ENCODE measurements at places on chromosomes 7 and 10. TPM values are rescaled to one million over a fixed set of nuclear protein-coding genes. Genes with fewer than 3 reads are reported as not detected.

TCF7L2 gene
- polyA plus RNA-seq, result 6.5 TPM

CYP2E1 gene
- 3.4 TPM for polyA plus RNA-seq

SLC39A12 gene
- not detected for polyA plus RNA-seq

HUS1 gene
- polyA plus RNA-seq, result 13.4 TPM

AKR1C2 gene
- polyA plus RNA-seq, result 11.8 TPM

OPALIN gene
- polyA plus RNA-seq, result not detected

SPDYE17 gene
- not detected for polyA plus RNA-seq

DRGX gene
- not detected for polyA plus RNA-seq

BUB3 gene
- polyA plus RNA-seq, result 49.0 TPM

UBE2H gene
- 40.6 TPM for polyA plus RNA-seq

OPN4 gene
- polyA plus RNA-seq, result not detected

PAPOLB gene
- polyA plus RNA-seq, result not detected

ZPBP gene
- polyA plus RNA-seq, result not detected

LRRTM3 gene
- polyA plus RNA-seq, result not detected

VGF gene
- polyA plus RNA-seq, result 2.2 TPM

TAS2R3 gene
- not detected for polyA plus RNA-seq

FOXP2 gene
- 0.69 TPM for polyA plus RNA-seq

CPEB3 gene
- polyA plus RNA-seq, result 2.3 TPM

PLA2G12B gene
- 10.3 TPM for polyA plus RNA-seq

DNAJC12 gene
- 33.9 TPM for polyA plus RNA-seq

KNDC1 gene
- 0.43 TPM for polyA plus RNA-seq

ASAH2 gene
- polyA plus RNA-seq, result 0.45 TPM

FAM200A gene
- polyA plus RNA-seq, result 6.9 TPM

CDK13 gene
- polyA plus RNA-seq, result 15.5 TPM

FRMD4A gene
- polyA plus RNA-seq, result 16.0 TPM

TFPI2 gene
- 7.8 TPM for polyA plus RNA-seq

All from kidney (tissue), 22 donors.